ENCODE measurements at places on chromosomes 7 and 10.
A peak's percentile ranks its signal among the peaks of the same experiment; 100 is the strongest.

DNA sequence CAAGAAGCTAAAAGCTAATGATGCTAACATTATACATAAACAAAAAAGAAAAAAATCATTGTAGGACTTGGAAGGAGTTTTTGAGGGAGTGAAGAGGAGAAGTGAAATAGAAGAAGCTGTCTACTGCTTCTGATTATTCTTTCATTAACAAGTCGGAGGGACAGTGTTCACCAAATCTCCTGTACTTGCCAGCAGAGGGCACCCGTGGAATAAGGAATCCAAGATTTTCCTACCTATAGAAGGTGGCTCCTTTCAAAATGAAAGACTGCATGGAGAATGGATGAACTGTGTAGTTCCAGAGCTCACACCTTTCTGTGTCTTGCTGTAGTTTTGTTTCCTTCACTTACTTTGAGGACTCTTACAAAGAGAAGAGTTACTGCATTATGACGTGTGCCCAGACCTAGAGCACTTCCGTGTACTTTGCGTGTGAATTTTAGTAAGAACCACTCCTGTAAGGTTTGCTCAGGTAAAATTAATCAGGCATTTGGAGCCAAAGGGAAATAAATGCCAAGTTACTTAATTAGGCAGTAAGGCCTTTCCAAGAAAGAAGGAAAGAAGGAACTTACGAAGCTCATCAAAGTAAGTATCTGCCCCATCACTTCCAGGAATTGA is 145.1 kb downstream of the SEMA3D start:
- DNase-seq = peak; percentile 62

DNA sequence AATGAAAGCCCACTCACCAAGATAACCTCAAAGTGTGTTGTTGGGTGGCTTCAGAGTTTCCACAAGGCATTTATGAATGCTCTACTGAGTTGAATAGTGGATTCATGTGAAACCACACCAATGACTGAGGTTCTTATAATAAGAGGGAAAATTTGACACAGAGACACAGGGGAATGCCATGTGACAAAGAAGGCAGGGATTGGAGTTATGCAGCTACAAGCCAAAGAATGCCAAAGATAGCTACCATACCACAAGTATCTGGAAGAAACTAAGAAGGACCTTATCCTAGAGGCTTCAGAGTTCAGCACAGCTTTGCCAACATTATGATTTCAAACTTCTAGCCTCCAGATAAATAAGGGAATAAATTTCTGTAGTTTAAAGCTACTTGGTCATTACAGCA is 68.0 kb upstream of the PCDH15 start:
- no peak for DNase-seq

- DNase-seq = no peak
These were observed 259.5 kb upstream of the NPY start for GRCh38 chr7:24024276-24025068.

DNA sequence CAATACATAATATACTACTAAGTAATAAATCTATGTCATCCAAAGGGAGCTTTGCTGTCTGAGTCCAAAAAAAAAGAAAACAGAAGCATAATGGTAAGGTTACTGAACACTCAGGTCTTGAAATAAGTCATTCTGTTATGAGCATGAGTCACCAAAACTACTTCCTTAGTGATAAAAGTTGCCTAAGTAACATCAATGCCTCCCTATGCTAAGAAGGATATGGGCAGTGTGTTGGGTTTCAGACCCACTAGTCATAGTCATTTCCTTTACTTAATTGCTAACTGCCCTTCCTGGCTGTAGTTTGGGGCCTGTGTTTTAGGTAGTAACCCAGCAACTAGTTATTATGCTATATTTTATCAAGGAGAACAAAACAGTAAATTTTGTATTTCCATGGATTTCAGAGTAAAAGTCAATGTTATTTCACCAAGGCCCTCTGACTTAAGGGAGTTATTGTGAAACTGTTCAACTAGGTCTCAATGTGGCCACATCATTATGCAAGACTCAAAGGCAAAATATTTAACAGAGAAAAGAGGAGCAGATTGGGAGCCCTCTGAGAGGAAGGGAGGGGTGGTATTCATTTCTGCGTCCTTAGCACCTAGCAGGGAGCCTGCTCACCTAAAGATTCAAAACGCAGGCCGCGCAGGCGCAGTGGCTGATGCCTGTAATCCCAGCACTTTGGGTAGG is 11.7 kb upstream of the VIM start:
- peak; percentile 54 for DNase-seq

DNA sequence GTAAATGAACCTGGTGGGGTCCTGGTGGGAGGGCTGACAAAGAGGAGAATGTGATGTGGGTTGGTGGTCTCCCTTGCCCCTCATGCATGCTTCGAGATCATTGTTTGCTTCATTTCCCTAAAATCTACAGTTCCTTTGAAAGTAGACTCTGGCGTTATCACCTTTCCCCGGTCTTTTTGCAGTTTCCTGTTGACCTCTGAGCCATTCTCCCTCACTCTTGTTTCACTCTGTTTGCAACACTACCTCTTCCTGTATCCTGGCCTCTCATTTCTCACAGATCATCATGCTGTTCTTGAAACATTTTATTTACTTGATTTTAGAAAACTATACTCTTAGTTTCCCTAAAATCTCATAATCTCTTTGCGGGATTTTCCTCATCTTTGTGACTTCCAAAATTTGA is 179.8 kb downstream of the WNT2 start:
- no peak for DNase-seq

Data from activated CD8-positive, alpha-beta T cell treated with anti-CD3 and anti-CD28 coated beads for 36 hours (primary cell).